ENCODE measurements at places on chromosomes 5 and 9.

DNA sequence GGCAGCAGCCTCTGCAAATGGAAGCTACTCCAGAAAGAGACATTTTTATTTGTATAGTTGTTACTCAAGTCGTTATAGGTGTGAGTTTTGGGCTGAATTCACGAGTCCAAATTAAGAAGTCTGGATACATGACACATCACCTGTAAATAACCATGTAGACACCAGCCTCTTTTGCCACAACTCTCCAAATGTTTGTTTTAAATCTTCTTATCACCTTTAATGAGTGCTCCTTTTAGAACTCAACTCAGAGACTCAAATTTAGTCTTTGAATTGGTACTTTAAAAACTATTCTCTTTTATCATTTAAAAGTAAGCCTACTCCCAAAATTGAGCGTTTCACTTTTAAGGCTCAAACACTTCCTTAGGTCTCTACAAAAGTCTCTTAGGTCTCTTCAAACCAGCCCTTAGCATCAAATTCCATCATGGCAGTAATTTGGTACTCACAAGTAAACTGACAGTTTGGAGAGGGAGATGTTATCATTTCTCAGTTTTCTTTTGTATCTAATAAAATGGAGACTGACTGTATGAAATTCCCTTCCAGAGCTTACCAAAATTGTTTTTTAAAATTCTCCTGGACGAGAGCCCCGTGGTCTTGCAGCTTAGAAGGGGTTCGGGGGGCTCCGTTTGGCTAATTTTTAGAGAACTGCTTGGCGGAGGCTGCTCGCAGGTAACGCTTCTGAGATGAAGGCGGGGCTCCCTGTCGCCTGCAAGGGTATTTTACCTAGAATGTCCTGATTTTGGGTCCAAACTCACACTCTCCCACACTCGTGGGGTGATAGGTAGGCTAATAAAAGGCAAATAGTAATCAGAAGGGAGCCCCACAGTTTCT is 194.6 kb downstream of the MEF2C start:
- no peak for DNase-seq

GRCh38 chr5:10036136-10036815 is 213.4 kb downstream of the ATPSCKMT start:
- DNase-seq: no peak

DNA sequence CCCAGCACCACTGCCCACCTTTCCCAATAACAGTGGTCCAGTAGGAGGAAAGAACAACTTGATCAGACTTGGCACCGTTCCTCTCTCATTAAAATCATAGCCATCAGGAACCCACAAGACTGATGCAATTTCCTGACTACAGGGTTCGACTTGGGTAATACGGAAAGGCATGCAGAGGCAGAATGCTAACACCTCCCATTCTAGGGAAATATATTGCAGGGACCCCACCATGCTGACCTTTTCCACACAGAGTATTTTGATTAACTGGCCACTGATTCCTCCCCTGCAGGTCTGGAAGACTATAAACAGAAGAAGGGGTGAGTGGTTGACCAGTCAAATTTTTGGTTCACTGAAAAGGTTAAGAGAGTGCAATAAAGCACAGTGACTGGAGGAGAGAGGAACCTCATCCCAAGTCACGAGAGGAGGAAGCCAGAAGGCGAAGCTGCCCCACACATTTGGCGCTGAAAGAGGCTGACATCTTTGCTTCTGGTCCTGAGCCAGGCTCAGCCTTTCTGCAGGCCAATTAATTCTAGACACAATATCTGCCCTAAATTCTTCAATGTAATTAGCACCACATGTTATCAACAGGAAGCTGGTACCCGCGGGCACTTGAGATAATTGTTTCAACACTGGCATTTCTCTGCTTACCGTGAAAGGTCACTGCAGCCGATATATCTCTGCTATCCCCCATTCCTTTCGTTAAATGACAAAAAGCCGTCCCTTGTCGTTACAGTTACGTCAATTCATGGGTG is 64.7 kb upstream of the SPOCK1 start:
- DNase-seq: no peak

DNA sequence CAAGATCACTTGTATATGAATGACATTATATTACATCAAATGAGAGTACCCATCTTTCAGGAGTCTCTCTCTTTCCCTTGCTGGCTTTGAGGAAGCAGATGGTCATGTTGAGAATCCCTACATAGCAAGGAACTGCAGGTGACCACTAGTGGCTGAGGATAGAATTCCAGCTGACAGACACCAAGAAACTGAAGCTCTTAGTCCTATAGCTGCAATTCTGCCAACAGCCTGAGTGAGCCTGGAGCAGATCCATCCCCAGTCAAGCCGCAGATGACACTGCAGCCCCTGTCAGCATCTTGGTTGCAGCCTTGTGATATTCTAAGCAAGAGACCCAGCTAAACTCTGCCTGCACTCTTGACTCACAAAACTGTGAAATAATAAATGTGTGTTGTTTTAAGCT is 531.5 kb downstream of the CSNK1G3 start:
- no peak for DNase-seq

DNA sequence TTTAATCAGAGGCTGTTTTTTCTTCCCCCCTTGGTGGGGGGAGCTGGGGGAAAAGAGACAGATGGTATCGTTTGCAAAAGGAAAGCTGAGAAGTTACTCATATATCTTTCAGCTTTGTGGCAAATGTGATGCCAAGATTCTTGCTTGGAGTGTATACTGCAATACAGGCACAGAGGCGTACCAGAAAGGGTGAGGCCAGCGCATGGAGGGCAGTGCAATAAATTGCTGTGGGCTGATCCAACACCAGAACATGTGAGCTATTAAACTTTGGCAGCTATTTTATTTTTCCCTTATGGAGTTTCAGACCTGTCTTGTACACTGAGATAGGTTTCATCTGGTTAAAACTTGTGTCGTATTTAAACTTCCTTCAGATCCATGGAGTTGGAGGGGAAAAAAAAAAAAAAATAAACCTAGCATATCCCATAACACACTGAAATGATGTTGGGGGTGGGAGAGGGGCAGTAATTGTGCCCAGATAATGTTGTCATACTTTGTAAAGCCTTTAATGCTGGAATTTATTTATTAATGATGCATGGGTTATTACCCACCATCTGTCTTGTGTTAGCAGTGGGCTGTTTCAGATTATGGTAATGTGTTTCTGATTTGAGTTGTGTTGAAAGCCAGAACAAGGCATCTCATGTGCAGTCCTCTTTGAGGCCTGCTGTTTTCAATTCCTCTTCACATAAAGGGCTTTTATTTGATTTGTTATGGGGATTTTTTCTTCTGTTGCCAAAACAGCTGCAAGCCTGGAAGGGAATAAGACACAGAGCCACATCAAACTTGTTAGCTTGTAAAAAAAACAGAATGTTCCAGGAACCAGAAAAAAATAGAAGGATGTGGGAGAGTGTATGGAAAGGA is 891.3 kb downstream of the TLE1 start:
- no peak for DNase-seq

- DNase-seq: no peak
Observed at GRCh38 chr9:132703336-132703735, 33.1 kb downstream of the GTF3C4 start.

DNA sequence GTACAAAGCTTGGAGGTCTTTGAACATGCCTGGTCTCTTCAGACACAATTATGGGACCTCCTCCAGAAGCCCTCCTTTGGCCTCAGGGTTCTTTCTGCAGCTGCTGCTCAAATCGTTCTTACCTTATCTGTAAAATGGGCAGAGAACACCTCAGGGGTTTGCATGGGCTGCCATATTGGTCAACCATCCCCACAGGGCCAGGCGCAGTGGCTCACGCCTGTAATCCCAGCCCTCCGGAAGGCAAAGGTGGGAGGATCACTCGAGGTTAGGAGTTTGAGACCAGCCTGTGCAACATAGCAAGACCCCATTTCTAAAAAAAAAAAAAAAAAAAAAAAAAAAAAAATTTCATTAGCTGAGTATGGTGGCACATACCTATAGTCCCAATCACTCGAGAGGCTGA is 29.1 kb upstream of the TCF7 start:
- no peak for DNase-seq

DNA sequence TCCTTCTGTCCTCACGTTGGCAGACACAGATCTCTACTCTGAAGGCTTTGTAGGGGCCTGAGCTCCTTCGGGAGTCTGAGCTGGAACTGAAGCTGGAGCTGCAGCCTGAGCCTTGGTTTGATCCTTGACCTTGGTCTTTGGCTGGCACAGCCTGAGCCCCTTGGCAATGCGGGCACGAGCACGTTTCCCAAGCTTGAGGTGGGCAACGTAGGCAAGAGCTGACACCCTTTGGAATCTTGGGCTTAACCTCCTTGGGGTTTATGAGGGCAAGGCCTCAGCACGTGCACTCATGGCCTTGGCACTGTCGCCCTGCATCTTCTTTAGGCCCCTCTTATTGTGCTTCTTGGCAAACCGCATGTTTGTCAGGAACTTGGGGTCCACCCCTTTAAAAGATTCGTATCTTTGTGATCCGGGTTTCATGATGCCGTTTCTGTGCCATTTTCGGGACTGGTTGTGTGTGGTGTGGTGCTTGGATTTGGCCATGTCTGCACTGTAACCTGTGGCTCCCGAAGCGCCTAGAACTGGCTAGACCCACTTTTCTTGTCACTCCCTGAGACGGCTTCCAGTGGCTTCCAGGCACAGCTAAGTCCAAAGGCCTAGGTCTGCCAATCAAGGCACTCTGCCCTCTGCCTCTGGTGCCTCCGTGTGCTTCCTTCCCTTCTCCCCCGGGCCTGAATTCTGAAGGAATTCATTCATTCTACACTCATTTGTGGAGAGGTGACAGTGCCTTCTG is 1.4 kb downstream of the SUSD1 start:
- DNase-seq: no peak

DNA sequence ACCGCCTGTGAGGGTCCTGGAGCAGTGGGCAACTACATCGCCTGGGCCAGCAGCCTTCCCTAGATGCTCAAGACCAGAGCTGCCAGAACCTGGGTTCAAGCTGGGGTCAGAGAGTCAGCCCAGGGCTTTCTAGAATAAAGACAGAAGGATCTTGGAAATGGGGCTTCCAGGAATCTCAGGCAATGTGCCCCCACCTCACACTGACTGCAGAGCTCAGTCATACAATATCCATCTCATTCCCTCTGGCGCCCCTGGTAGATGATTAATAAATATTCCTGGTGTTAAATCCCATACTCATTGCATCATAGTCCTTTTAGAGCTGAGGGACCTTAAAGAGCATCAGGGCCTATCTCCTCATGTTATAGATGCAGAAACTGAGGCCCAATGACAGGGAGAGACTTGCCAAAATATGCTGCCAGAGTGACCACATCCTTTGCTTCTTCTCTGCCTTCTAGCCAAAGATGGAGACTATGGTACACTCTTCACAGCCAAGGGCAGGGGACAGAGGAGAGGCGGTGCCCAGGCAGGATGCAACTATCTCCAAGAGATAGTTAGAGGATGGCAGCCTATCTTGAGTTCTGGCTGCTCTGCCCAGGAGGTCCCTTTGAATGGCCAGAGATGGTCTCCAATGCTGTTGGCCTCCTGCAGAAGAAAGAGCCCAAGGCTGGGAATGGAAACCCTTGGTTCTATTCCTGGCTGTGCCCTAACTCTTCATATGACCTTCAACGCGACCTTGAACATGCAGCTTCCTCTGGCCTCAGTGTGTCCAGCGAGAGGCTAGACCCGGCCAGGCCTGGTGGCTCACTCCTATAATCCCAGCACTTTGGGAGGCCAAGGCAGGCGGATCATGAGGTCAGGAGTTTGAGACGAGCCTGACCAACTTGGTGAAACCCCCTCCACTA is 36.2 kb upstream of the IL17B start:
- no peak for DNase-seq

- DNase-seq: no peak
Observed at GRCh38 chr5:139052975-139053374, 145.2 kb downstream of the SIL1 start.

GRCh38 chr5:158739951-158740757 is 359.6 kb downstream of the EBF1 start:
- no peak for DNase-seq

- DNase-seq: peak; percentile 19
Observed at GRCh38 chr5:55994495-55994997, at the start of gene IL6ST. Gene IL6ST, minus strand, starts transcription at chr5:55994963. Its CDS starts 18,685 bp downstream, at chr5:55976278.

DNA sequence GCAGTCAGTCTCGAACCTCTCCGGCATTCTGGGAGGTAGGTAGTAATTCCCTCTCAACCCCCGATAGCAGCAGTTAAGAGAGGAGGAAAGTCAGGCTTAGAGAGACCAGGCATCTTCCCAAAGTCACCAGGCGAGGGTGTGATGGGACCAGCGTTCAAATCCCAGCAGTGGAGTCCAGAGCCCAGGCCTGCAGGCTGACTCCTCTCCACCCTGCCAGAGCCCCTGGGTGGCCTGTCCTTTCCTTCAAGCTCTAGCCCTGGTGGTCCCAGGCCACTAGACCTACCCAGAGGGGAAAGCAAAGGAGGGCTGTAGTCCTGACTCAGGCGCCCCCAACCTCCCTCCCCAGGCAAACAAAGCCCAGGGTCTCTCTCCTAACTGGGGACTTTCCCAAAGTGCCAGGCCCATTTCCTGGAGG is 4.2 kb upstream of the NR5A1 start:
- DNase-seq: no peak

DNA sequence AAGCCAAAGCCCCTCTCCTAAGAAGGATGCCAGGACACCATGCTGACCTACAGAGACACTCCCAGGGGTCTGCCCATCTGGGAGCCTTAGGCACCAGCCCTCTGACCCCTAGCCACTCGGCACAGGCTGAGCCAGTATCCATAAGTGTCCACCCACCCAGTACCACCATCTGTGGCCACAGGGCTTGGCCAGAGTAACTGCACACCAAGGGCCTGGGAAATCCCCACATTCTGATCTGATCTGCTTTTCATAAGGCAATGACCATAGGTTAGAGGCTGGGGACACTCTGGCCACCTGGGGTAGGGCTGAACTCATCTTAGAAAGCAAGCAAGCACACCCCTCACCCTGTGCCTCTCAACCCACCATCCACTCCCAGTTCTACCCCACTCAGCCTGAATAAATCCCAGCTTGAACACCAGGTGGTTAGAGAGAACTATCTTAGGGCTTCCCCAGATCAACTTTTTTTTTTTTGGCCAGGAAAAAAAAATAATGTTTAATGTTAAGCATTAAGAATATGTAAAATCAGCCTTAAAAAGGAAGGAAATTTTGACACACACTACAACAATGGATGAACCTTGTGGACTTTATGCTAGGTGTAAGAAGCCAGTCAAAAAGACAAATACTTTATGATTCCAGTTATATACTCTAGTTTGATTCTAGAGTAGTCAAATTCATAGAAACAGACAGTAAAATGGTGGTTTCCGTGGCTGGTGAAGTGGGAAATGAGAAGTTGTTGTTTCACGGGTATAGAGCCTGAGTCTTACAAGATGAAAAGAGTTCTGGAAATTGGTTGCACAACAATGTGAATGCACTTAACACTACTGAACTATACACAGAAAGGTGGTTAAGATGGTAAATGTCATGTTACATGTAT is 6.2 kb downstream of the GNPDA1 start:
- DNase-seq: no peak

- DNase-seq: no peak
Observed at GRCh38 chr9:71936066-71936465, 24.6 kb downstream of the C9orf85 start.

- no peak for DNase-seq
Observed at GRCh38 chr9:87950296-87950695, 24.0 kb downstream of the CDK20 start.

GRCh38 chr5:99032234-99033013 is 103.6 kb upstream of the CHD1 start:
- no peak for DNase-seq

- DNase-seq: no peak
Observed at GRCh38 chr5:95035891-95036685, 248.8 kb downstream of the MCTP1 start.

- no peak for DNase-seq
Observed at GRCh38 chr9:34991607-34992375, 2.2 kb downstream of the DNAJB5 start.

- DNase-seq: no peak
Observed at GRCh38 chr5:108801776-108802175, 54.1 kb downstream of the FER start.
